ENCODE measurements at places on chromosomes 1 and 21.

- DNase-seq: no peak
Measured at GRCh38 chr1:51564124-51564523, 45.1 kb upstream of the EPS15 start.

DNA sequence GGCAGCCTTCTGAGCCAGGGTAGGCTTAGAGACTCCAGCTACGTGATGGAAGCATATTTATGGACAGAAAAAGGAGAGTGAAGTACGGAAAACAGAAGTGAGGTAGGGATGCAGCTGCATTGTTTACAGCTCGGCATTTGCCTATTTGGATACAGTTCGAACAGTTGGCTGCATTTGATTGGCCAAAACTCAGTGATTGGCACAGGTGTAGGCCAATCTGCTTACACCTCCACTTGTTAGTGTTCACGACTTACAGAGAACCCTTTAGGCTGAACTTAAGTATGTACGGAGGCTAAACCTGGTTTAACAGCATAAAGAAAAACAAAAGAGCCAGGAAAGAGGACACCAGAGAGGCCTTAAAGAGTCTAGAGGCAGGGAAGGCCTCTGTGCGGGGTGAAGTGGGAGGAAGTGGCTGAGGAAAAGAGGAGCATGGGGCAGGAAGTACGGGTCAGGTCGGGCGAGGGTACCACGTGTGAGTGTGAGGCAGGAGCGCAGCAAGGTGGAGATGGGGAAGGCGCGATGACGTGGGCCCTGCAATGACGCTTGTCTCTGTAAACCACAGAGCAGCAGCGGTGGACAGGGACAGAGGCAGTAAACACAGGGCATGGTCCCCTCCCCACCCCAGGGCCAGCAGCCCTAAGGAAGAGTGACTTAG, 32.0 kb downstream of the RSPH1 start:
- DNase-seq: no peak

GRCh38 chr1:69246710-69247109, 321.0 kb upstream of the LRRC7 start:
- DNase-seq: no peak

- no peak for DNase-seq
Measured at GRCh38 chr1:51473331-51474115, 45.5 kb downstream of the EPS15 start.

GRCh38 chr1:228140724-228141225, 696 bp downstream of the GUK1 start:
- no peak for DNase-seq
